Osteocyte (in vitro differentiated cells): ENCODE measurements at places on chromosomes 5 and 9. TPM values are rescaled to one million over a fixed set of nuclear protein-coding genes. Genes with fewer than 3 reads are reported as not detected.

Gene TTC33
- 18.1 and 18.2 TPM in 2 replicates for total RNA-seq

Gene GPX3
- total RNA-seq: 1.1 and 1.3 TPM in 2 replicates

Gene PCDHGA4
- 0.27 and 0.47 TPM in 2 replicates for total RNA-seq

Gene ABLIM3
- total RNA-seq: 0.64 and 0.99 TPM in 2 replicates

Gene ZBED3
- total RNA-seq: 18.0 and 21.0 TPM in 2 replicates

Gene POU5F2
- 1.0 and 1.2 TPM in 2 replicates for total RNA-seq

Gene PCDHGA5
- 0.13 and 0.16 TPM in 2 replicates for total RNA-seq

- no peak overlapping the region for H3K27ac ChIP-seq
- no peaks in the 10 kb centered on the region for H3K27me3 ChIP-seq
- H3K4me1 ChIP-seq: peaks cover 10% of the 10 kb centered on the region
Observed at GRCh38 chr9:92735636-92736562, 28.7 kb downstream of the BICD2 start.

GRCh38 chr5:20032896-20033295, 44.9 kb upstream of the CDH18 start:
- H3K4me1 ChIP-seq: no peaks in the 10 kb centered on the region
- no peak for DNase-seq

GRCh38 chr5:141363952-141364660, at the start of gene PCDHGA5:
Gene PCDHGA5, plus strand, starts transcription at chr5:141364162. Its CDS starts 169 bp downstream, at chr5:141364331.
- H3K27ac ChIP-seq: no peak within 1 kb of the TSS
- H3K4me3 ChIP-seq: no peak within 1 kb of the TSS
- no peaks in the 10 kb centered on the region for H3K27me3 ChIP-seq
- H3K36me3 ChIP-seq: no peaks in the 10 kb centered on the region

- peaks cover 11% of the 10 kb centered on the region for H3K27me3 ChIP-seq
- H3K36me3 ChIP-seq: no peaks in the 10 kb centered on the region
- H3K27ac ChIP-seq: peak overlapping the region; percentile 87
- H3K4me3 ChIP-seq: no peak overlapping the region
Observed at GRCh38 chr5:142065273-142065672, 43.3 kb upstream of the NDFIP1 start.

DNA sequence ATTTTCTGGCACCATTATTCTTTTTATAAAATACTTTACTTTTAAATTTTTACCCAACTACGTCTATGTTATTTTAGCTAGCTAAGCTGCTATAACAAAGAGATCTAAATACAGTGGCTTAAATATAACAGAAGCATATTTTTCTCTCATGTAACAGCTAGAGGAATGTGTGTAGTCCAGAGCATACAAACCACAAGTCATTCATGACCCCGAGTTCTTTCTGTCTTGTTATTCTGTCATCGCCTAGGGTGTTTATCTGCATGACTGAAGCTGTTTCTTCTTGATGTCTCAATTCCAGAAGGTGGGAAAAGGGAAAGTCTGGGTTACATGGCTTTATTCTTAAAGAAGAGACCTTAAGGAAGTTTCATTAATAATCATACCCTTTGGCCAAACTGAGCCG, 136.9 kb upstream of the RFX3 start:
- peaks cover 8% of the 10 kb centered on the region for H3K27me3 ChIP-seq
- peaks cover 32% of the 10 kb centered on the region for H3K4me1 ChIP-seq
- no peaks in the 10 kb centered on the region for H3K36me3 ChIP-seq
- DNase-seq: no peak
- no peak overlapping the region for H3K4me3 ChIP-seq

DNA sequence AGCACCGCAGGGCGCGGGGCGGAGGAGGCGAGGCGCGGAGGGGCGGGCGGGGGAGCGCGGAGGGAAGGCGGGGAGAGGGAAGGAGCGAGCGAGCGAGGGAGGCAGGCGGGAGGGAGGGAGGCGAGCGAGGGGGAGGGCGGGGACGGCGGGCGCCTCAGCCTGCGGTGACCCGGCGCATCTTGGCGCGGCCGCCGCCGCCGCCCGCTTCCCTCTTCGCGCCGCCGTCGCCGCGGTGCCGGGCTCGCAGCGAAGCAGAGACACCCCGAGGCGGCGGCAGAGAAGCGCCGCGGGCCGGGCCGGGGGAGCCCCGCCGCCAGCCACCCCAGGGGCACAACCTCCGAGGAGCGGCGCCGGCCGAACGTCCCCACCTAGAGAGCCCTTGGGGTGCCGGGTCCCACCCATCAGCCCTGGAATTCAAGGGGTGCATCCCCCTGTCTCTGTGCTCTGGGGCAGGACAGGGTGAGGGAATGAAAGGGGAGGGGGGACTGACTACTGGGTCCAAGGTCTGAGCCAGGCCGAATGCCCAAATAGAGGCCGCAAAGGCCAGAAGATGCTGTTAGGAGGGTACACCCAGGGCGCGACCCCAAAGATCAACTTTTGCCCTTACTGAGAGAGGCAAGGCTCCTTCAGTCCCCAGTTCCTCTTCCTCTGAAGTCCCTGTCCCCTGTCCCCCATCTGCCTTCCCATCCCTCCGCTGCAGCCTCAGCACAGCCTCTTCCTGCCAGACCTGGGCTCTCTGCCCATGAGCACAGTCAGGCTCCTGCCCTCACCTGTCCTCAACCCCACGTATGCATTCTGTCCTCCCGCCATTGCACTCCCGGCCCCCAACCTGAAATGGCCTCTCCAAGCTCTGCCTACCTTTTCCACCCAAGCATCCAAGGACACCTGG, at the start of gene ADAMTS2:
TSS of gene ADAMTS2 (minus strand) at position 29 of the 889 bp plus-strand sequence. CDS start 133 bp downstream, outside the sequence.
- H3K27me3 ChIP-seq: peaks cover 44% of the 10 kb centered on the region
- H3K36me3 ChIP-seq: no peaks in the 10 kb centered on the region
- H3K4me3 ChIP-seq: peak within 1 kb of the TSS; percentile 56
- peaks cover 8% of the 10 kb centered on the region for H3K4me1 ChIP-seq
- DNase-seq: no peak
- no peak within 1 kb of the TSS for H3K27ac ChIP-seq

- no peaks in the 10 kb centered on the region for H3K4me1 ChIP-seq
- DNase-seq: no peak
- H3K27me3 ChIP-seq: no peaks in the 10 kb centered on the region
- no peak overlapping the region for H3K4me3 ChIP-seq
- peaks cover 7% of the 10 kb centered on the region for H3K36me3 ChIP-seq
- H3K27ac ChIP-seq: no peak overlapping the region
Observed at GRCh38 chr5:72744136-72744535, 72.3 kb upstream of the TNPO1 start.
